ENCODE measurements at places on chromosomes 2 and 18.

DNA sequence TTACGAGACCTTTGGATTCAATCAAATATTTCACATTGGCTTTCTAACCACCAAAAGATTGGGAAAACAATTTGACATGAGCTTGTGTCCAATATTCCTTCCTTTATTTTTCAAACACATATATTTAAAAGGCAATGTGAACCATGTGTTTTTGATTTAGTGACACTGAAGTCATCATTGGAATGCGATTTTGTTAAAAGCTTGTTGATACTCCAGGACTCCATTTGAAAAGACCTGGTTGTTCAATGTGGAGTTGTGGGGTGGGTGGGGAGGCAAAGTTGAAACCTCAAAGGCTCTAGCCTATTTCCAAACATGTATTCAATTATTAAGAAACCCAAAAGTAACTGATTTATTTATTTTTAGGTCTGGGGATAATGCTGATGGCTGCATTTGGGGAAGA, 114.1 kb upstream of the TRIB2 start:
- DNase-seq = no peak

- DNase-seq = peak; percentile 85
Measured at GRCh38 chr18:44758861-44759631, 78.4 kb downstream of the SETBP1 start.

DNA sequence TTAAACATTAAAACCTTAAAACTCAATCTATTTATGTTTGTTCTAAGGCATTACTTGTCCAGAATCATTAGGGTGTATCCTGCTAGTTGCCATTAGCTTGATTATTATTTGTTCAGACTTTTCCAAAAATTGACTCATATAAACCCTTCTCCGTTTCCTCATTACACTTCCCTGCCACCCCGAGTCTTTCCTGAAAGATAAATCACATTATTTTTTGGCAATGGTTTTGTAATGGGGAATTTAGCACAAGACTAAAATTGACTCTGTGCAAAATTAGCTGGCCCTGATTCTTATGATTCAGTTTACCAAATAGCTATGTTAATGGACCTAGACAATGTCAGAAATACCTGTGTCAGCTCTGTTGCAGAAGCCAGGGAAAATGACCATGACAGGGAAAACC, 112.2 kb upstream of the NT5C1B start:
- DNase-seq = no peak

- DNase-seq = no peak
Measured at GRCh38 chr2:18650221-18650620, 60.9 kb upstream of the NT5C1B start.

DNA sequence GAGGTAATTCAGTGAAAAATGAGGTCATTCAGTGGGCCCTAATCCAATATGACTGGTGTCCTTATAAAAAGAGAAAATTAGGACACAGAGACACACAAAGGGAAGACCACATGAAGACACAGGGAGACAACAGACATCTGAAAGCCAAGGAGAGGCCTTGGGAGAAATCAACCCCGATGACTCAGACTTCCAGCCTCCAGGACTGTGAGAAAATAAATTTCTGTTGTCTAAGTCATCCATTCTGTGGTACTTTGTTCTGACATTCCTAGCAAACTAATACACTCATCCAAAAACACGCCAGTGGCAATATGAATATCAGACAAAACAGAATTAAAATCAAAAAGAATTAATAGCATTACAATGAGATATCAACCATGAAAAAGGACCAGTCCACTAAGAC, 303.7 kb downstream of the SS18 start:
- DNase-seq = no peak

GRCh38 chr2:138336146-138336545, 165.4 kb upstream of the SPOPL start:
- no peak for DNase-seq

GRCh38 chr2:170221317-170222288, 43.7 kb downstream of the MYO3B start:
- DNase-seq = no peak

DNA sequence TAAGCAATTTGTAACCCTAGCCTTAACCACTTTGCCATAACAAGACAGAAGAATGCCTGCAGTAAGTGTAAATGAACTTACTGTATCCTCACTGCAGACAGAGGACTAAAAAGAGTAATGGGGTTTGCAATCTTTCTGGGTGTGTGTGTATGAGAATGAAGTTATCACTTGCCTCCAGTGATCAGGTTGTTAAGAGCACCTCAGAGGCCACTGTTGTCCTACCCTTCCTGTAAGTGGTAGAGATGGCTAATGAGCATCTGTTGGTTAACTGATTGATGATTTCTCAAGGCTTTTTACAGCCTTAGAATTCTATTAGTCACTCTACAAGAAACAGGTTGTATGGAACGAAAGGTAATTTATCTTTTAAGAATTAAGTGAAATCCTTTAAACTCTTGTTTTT, 27.6 kb upstream of the GTF2A1L start:
- no peak for DNase-seq

- DNase-seq = no peak
Measured at GRCh38 chr2:222751821-222752719, 80.6 kb downstream of the MOGAT1 start.

DNA sequence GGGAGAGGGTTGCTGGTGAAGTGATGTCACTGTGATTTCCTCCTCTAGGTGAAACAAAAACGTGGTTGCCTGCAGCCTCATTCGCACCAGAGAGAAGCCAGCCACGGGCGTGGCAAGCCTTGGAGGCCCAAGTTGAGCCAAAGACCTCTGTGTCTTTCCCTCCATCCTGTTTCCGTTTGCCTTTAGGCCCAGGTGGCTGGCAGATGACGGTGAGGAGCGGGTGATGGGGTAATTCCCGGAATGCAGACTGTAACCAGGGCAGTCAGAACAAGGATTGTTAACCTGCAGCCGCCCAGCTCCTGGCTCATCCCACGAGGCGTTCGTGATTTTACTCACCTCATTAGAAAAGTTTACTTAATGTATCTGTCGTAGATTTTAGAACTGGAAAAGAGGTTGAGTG, 14.4 kb downstream of the CTIF start:
- no peak for DNase-seq

- DNase-seq = no peak
Measured at GRCh38 chr2:31221544-31221943, 4.2 kb upstream of the CAPN14 start.

GRCh38 chr2:26114151-26114550, 58.7 kb upstream of the GAREM2 start:
- no peak for DNase-seq

- DNase-seq = no peak
Measured at GRCh38 chr2:238475566-238475965, 48.8 kb downstream of the ASB1 start.

DNA sequence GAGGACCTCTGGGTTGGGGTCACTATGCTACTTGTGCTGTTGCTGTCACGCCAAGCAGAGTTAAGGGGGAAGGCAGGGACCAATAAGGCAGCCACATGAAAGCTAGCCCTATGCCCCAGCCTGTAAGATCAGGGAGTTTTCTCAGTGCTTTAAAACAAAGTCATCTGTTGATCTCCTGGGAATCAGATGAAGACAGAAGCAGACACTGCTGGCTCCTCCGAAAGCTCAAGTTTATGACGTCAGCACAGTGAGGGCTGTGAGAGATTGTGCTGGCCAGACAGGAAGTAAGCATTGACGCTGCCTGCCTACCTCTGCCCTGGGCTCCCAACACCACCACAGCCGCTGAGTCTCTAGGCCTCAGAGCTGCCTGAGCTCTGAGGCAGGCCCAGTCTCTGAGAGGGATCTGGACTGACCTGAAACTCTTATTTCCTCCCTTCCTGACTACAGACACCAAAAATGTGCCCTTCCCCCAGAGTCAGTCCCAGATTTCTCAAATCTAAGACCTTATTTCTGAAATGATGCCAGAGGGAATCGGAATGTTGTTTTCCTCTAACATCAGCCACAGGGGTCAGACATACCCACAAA, 118.1 kb upstream of the EPAS1 start:
- peak; percentile 40 for DNase-seq
